ENCODE measurements at places on chromosomes 7 and 10.
A peak's percentile ranks its signal among the peaks of the same experiment; 100 is the strongest.

GRCh38 chr7:134720091-134720935 is 59.1 kb upstream of the CALD1 start:
- no peak for DNase-seq

DNA sequence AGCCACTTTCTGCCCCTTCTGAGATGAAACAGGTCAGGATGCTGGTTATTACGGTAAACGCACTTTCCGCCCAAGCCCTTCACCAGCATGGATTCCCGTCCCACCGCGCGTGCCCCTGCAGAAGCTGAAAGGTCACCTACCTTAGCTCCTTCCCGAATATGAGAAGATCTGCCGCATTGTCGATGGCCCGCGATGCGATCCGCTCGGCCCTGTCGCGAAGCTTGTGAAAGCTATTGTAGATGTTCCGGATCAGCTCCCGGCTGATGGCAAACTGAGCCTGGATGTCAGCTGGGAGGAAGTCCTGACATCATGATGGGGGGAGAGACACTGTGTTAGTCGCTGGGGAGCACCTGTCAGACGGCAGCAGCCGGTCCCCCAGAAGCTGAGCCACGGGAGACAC is 22.1 kb downstream of the NUDT1 start:
- no peak for DNase-seq

- DNase-seq = no peak
Measured at GRCh38 chr7:106493041-106493731, 167.8 kb downstream of the CCDC71L start.

DNA sequence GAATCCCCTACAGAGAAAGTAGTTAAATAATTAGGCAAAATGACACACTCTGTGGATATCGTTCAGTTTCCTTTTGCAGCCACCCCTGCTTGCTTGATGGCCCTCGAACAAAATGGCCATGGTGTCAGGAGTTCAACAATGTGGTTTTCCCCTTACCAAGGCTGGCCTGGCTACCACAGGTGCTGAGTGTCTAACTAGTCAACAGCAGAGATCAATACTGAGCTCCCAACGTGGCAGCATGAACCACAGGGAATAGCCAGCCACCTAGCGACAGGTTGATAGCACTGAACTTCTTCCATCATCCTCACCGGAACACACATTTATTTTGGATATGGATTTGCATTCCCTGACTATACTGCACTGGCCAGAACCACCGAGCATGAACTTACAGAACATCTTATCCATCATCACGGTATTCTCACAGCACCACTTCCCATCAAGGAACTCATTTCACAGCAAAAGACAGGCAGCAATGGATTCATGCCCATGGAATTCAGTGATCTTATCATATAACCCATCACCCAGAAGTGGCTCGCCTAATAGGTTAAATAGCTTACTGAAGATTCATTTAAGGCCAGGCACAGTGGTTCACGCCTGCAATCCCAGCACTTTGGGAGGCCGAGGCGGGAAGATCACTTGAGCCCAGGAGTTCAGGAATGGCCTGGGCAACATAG is 6.3 kb downstream of the C10orf67 start:
- DNase-seq = no peak

DNA sequence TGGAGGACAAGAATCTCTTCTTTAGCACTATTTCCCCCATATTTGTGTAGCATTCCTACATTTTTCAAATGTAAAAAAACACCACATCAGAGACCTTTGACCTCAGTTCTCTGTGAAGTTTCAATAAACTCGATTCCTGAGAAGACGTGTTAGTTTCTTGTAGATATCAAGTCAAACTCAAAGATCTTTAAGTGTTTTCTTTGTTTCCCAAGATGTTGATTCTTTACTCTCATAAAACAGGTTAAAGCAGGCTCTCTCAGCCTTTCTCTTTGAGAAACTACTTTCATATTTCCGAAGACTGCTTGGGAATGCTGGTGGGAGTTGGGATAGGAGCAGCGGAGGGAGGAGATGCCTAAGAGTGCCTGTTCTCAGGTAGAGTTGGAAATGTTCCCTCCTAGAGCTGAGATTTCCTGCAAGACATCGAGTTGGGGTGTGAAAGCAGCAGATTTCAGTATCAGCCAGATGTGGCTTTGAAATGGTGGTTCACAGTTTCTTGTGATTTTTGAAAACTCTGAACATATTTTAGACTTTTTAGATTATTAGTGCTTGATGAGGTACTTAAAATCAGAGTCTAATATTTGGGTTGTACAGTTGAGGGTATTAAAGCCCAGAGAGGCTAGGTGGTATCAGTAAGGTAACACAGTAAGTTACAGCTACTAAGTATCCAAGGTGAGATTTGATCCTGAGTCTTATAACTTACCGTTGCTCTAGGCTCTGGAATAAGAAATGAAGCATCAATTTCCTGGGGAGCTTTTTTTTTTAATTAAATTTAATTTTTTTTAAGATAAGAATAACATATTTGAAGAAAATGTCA is 13.9 kb downstream of the ADK start:
- DNase-seq = no peak

DNA sequence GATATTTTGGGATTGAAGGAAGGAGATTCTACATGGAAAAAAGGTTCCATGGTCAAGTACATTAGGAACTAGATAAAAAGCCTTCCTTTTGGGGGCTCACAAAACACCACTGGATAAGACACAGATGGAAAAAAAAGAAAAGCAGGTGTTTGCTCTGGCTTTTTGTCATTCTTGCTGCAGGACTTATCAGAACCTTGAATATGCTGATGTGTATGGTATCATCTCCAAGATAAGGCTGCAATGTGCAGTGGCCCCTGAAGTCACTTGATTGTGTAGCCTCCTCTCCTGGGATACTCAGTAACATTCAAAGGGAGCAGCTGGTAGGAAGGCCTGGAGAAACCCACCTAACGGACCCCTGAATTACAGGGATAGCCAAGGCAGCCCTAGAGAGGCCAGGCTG is 54.1 kb upstream of the CARD11 start:
- DNase-seq = no peak

DNA sequence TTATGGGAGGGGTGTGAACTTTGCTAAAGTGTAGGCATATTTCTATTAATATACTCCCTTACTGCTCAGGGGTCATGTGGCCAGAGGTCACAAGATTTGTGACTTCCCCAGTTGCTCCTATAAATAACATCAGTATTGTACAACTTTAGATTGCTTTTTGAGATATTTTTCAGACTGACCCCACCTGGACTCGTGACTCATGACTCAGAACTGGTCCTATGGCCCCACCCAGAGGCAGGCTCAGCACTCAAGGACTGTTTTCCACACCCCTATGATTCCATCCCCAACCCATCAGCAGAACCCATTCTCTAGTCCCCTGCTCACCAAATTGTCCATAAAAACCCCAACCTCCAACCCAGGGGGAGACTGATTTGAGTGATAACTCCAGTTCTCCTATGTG is 2.7 kb upstream of the CUL2 start:
- DNase-seq = no peak

DNA sequence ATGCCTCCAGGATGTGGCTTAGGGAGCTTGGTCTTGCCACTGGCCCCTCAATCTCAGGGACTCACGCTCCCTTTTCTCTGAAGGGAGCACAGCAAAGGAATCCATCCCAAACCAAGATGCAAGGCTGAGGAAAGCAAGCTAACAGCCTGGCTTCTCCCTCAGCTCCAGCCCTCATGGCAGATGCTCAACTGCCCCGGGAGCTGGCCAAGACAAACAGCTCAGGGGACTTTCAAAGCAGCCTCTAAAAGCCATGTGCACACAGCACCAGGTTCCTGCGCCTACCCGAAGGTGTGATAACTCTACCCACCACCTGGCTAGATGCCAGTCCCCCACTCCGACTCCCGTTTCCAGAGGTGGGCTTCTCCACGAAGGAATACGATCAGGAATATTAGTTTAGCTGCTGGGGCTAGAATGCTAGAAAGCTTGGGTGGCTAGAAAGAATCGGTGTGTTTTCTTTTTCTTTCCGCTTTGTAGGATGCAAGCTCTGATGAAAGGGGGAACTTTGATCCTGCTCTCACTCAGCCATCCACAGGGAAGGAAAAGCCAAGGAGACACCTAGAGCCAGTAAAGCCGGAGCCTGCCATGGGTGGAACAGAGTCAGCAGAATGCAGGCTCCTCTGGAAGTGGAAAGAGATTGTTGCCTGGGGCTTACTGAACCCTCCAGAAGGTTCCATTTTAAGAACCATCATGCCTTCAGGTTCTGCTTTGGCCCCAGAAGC is 89.0 kb upstream of the FGFR2 start:
- no peak for DNase-seq

DNA sequence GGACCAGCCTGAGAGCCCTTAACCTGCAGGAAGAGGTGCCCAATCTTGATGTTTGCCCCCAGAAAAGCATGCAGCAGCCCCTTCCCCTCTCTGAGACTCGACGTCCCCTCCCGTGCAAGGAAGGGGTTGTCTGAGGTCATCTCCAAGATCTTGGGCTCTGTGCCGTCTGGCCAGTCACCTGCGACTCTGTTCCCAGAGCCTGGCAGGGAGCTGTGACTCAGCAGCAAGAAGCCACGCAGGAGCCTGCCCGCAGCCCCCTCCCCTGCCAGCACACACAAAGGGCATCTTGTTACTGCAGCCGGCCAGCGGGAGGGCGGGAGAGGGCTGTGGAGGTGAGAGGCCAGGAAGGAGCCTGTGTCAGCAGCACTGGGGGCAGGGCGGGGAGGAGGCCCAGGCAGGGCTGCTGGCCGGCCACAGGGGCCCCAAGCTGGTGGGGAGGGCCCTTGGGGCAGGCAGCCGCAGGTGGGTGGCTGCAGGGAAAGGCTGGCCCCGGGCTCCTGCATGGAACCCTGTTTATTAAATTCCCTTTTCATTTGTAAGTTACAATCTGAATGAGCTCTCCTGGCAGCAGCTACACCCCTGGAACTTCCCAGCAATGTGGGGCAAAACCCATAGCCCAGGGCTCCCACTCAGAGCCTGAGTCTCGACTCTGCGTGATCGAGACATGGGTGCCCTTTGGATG is 103.7 kb upstream of the ZMIZ1 start:
- DNase-seq = peak; percentile 79

- DNase-seq = no peak
Measured at GRCh38 chr10:48649349-48649944, 35.2 kb upstream of the WDFY4 start.

GRCh38 chr7:136193940-136194339 is 216.8 kb upstream of the MTPN start:
- DNase-seq = no peak

GRCh38 chr10:127968027-127968441 is 61.1 kb downstream of the PTPRE start:
- DNase-seq = no peak

- peak; percentile 73 for DNase-seq
Measured at GRCh38 chr7:142587578-142588191, 161.6 kb upstream of the PRSS1 start.

DNA sequence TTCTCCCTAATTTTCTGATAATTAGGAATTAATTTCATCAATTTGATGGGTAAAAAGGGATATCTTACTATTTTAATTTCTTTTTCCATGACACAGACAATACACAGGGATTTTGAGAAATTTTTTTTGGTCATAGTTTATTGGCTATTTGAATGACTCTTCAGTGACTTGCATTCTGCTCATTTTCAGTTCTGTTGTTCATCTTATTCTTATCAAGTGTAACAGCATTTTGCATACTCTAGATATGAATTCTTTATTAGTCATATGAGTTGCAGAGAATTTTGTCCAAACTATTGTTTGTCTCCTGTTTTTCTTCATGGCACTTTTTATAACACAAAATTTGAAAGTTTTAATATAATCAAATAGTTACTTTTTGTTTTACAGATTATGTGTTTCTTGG is 41.7 kb downstream of the MKLN1 start:
- no peak for DNase-seq

GRCh38 chr10:74929197-74929596 is 102.8 kb downstream of the KAT6B start:
- no peak for DNase-seq

DNA sequence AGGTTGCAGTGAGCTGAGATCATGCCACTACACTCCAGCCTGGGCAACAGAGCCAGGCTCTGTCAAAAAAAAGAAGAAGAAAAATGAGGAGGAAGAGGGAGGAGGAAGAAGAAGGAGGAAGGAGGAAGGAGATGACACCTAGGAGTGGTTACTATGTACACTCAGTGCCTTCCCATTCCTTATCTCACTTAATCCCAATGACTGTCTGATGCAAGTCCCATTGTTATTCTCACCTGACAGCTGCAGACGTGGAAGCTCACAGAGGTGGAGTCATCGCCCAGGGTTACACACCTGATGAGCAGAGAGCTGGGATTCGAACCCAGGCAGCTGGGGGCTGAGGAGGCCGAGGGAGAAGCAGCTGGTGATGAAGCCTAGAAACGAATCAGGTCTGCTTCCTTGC is 258.8 kb downstream of the SNX10 start:
- no peak for DNase-seq

GRCh38 chr10:62073429-62073828 is 171.9 kb downstream of the ARID5B start:
- no peak for DNase-seq

DNA sequence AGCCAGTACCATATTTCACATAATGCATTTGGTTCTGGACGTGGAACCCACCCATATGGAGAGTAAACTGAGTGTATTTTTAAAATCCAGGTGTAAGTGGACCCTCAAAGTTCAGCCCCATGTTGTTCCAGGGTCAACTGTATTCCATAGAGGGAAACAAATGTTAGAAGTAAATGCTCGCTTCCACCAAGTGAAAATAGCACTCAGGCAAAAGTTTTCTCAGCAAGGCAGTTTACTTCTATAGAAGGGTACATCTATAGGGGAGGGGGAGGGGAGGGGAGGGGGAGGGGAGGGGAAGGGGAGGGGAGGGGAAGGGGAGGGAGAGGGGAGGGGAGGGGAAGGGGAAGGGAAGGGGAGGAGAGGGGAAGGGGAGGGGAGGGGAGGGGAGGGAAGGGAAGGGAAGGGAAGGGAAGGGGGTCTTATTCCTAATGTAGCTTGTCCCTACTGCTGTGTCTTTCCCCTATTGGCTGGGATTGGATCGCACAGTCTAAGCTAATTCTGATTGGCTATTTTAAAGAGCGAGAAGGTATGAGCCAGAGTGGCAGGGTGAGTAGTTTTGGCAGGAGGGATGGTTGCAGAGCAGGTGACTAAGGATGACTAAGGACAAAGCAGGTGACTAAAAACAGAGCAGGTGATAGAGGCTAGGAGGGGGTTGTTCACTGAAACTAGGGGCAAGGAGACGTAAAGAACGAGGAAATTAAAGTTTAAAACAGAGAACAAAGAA is 29.1 kb downstream of the GARIN1A start:
- DNase-seq = no peak

- no peak for DNase-seq
Measured at GRCh38 chr10:35184527-35185171, 58.0 kb downstream of the CREM start.

DNA sequence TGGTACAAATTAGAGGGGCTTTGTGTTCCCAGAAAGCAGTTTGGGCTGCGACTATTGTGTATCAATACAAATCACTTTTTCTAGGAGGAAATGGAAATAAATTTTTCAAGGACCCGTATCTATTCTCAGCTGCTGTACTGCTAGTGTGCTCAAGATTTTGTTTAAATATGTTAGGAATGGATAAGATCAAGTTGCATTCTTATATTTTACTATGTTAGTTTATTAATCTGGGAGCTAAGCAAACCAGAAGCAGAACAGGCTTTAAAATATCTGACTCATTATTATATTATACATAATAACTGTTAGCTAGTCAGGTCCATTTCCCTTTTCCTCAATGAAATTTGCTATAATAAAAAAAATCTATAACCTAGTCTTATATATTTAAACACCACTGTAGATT is 11.1 kb upstream of the GLCCI1 start:
- DNase-seq = no peak

GRCh38 chr7:129240119-129240820 is 15.4 kb downstream of the AHCYL2 start:
- DNase-seq = no peak

- DNase-seq = no peak
Measured at GRCh38 chr7:32063614-32064013, 6.6 kb downstream of the PDE1C start.

Data from SK-N-DZ (cell line).